Activated T-cell treated with anti-CD3 and anti-CD28 coated beads, Interleukin-2, amount 50 U/mL, for 72 hours (primary cell): ENCODE measurements at places on chromosomes 11 and 22.

GRCh38 chr11:76143274-76143673 is 63.0 kb downstream of the WNT11 start:
- no peak for DNase-seq

DNA sequence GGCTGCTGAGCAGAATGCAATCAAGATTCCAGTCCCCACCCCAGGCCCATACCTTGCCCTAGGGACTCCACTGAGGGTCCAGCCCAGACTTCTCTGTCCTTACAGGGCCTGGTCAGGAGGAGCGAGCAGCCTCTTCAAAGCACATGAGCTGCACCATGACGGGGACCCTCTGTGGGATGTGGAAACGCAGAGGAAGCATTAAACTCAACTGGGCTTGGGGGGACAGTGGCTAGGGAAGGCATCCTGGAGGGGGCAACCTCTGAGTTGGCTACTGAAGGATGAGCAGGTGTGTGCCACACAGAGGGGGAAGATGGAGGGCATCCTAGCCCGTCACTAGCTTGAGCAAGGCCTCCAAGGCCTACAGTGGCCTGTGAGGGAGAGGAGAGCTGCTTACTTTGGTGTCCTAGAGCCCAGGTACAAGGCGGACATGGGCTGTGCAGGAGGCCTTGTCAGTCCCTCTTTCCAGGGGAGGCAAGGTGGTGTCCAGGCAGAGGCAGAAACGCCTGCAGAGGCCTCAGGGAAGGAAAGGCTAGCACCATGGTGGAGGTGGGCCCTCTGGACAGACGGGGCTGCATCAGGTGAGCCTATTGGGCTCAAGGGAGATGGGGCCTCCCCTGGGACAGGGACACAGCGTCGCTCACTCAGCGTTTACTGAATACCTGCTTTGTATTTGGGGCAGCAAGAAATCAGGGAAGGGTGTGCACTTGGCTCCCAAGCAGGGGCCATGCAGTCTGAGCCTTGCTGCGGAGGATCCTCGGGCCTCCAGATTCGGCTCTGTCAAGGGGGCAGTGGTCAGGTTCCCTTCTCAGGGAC is 14.3 kb downstream of the TTC38 start:
- DNase-seq, result no peak

GRCh38 chr22:30841273-30841672 is 127.3 kb downstream of the MORC2 start:
- no peak for DNase-seq

GRCh38 chr11:105937331-105937730 is 84.7 kb downstream of the MSANTD4 start:
- no peak for DNase-seq

GRCh38 chr11:20962581-20962980 is 293.2 kb downstream of the NELL1 start:
- no peak for DNase-seq

GRCh38 chr22:20807315-20807752 is 33.4 kb downstream of the SERPIND1 start:
- DNase-seq, result no peak

DNA sequence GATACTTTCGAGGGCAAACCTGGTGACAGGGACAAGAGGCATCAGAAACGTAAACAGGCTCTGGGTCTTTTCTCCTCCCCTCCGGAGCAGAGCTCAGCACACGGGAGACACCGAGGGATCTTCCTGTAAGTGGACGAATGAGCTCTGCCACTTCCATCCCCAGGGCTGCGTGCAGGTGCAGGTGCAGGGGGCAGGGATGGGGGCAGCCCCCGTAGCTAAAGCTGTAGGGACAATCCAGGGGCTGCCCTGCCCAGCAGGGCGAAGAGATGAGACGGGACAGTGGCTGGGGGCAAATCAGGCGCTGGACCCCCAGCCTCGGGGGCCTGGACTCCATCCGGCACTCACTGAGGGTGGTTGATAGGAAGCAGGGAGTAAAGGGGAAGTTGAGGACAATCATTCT is 505.4 kb downstream of the BRD1 start:
- no peak for DNase-seq

GRCh38 chr11:7457211-7457610 is 28.1 kb upstream of the OLFML1 start:
- DNase-seq, result no peak

DNA sequence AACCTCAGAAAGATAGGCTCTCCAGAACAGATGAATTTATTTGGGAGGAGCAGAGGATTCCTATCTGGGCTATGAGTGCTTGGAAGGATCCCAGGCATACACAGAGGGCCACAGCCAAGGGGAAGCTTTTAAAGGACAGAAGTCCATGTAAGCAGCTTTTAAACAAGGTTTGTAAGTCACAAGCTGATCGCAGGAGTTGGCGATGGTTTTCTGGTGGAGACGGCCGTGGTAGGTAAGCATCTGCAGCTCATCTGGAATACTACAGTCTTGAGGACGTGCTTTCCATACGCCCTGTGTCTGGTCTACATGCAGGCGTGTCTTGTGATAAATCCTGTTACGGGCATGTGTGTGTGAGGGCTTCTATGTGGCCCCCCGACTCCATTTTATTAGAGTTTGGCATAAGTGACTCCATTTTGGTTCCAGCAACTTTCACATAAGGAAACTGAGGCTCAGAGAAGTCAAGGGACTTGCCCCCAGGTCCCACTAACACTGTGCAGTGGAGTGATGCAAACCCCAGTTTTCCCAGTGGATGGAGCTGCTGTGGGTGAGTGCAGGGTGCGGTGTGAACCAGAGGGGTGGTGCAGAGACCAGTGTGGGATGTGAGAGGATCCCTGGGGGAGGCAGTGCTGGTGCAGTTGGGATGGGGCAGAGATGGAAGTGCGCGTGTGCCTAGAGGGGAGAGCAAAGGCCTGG is 11.8 kb upstream of the ACY3 start:
- no peak for DNase-seq

- no peak for DNase-seq
Measured at GRCh38 chr11:70186420-70186819, 16.7 kb upstream of the FADD start.

DNA sequence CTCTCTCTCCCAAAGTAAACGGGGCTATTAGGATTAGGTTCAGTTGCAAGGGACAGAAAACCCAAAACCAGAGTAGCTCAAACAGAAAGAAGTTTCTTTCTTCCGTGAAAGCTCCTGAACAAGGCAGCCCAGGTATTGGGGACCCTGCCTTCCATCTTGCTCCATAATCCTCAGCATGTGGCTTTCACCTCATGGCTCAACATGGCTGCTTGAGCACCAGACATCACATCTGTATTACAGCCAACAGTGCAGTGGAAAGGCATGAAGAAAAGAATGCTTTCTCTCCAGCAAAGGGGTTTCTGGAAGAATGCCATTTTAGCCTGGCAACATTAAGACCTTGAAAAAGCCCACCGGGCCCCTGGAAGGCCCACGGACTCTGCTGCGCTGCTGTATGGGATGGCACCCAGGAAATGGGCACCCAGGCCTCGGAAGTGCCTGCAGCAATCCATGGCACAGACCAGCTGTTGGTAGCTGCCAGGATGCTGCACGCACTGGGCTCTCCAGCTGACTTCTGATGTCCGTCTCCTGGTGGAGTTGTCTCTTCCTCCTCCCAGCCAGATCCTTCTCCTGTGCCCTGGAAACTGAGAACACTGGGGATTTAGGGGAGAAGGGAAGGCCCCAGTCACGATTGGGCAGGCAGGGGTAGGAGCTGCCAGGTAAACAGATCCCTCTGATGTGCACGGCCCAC is 22.6 kb downstream of the PDGFB start:
- DNase-seq, result no peak

- no peak for DNase-seq
Measured at GRCh38 chr11:19832086-19832750, 119.6 kb downstream of the NAV2 start.

GRCh38 chr11:57527056-57527631 is 3.4 kb downstream of the TIMM10 start:
- DNase-seq, result peak; percentile 76

DNA sequence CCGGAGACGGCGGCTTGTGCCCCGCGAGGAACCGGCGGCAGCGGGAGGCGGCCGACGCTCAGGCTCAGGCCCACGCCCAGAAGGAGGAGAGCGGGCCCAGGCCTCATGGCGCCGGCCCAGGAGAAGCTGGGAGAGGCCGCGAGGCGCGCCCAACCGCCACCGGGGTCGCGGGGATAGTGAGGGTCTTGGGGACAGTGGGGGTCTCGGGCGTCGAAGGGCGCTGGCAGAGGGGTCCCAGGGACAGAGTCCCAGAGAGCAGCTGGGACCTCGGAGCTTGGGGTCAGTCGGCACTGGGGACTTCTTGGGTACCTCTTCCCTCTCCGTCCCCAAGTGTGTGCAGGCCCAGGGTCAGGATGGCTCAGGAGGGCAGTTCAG is at the start of gene PKDREJ:
PKDREJ (minus strand) TSS at position 128 of the 375 bp plus-strand sequence; CDS start at position 107, 21 bp downstream.
- DNase-seq, result no peak

DNA sequence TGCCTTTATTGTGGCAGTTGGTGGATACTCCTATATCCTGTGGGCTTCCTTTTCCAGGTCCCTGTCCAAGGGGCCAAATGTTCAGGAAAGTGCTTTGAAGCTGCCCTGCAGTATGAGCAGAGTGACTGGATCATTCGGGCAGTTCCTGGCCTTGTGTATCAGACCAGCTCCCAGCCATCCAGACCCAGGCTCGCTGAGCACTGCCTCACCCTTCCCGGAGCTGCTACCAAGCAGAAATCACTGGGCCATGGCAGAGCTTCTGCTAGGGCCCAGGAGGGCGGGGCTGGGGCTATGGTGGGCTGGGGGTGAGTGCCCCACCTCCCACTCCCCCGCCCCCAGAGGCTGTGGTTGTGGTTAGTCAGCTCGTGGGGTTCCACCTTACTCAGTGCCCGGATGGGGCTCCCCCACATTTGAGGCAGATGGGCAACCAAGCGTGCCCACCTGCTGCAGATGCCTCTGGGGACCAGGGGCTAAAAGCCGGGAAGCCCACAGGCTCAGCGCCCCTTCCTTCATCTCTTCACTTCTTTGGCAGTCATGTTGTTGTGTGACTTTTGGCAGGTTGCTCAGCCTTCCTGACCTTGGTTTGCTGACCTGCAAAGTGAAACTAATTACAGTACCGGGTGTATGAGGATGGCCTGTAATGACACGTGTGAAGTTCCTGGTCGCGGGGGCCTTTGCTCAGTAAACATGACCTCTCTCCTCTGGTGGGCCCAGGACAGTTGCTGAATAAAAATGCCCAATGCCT is 2.1 kb upstream of the LRRC32 start:
- peak; percentile 64 for DNase-seq

- DNase-seq, result peak; percentile 71
Measured at GRCh38 chr11:133927690-133928627, 28.8 kb downstream of the IGSF9B start.

DNA sequence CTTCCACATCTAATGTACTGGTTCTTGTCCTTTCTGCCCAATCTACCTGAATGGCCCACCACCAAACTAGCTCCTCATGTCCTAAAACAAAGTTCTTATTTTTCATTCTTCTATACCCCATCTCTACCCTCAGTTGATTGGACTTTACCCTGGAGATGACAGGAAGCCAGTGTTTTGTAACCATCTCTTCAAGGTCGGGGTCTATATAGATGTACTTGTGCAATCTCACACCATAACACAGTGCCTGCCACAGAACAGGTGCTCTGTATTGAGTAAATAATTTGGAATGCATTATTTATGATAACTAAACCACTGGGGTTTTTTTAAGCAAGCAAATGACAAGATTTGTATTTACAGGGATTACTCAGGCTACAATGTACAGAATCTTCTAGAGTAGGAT is 76.7 kb upstream of the FAM181B start:
- DNase-seq, result no peak

GRCh38 chr11:61334434-61335354 is 1.7 kb downstream of the TKFC start:
- no peak for DNase-seq

GRCh38 chr11:103888541-103888951 is 147.9 kb upstream of the DDI1 start:
- no peak for DNase-seq

- DNase-seq, result no peak
Measured at GRCh38 chr11:131195661-131196517, 174.5 kb upstream of the NTM start.
